Activated CD8-positive, alpha-beta T cell treated with anti-CD3 and anti-CD28 coated beads for 36 hours (primary cell): ENCODE measurements at places on chromosomes 5 and 9. TPM values are rescaled to one million over a fixed set of nuclear protein-coding genes. Genes with fewer than 3 reads are reported as not detected.

RLN2 gene
- 4.0 TPM for total RNA-seq

EFNA5 gene
- total RNA-seq, result not detected

PLCXD3 gene
- not detected for total RNA-seq

SLC46A2 gene
- total RNA-seq, result not detected

HACD4 gene
- 4.0 TPM for total RNA-seq

IL13 gene
- 6.5 TPM for total RNA-seq

RASGEF1C gene
- total RNA-seq, result not detected

MAPKAP1 gene
- 58.8 TPM for total RNA-seq

RAB3C gene
- not detected for total RNA-seq

ERCC8 gene
- 10.8 TPM for total RNA-seq

KIAA1958 gene
- total RNA-seq, result 14.9 TPM

PCDHA1 gene
- not detected for total RNA-seq

SPARC gene
- total RNA-seq, result not detected

DOCK8 gene
- 166 TPM for total RNA-seq

PCDHB15 gene
- total RNA-seq, result not detected

BTNL3 gene
- not detected for total RNA-seq

CTNND2 gene
- not detected for total RNA-seq

MED22 gene
- total RNA-seq, result 29.0 TPM

FBLL1 gene
- total RNA-seq, result not detected

C5orf52 gene
- not detected for total RNA-seq

ABCA2 gene
- 11.8 TPM for total RNA-seq

CA9 gene
- total RNA-seq, result 4.5 TPM
